ENCODE measurements at places on chromosomes 7 and 10.

- no peak for DNase-seq
Observed at GRCh38 chr10:101559596-101560297, 28.3 kb downstream of the POLL start.

GRCh38 chr7:7321681-7322080 lies 139.3 kb downstream of the C1GALT1 start:
- peak; percentile 49 for DNase-seq

- no peak for DNase-seq
Observed at GRCh38 chr10:97060441-97061084, 125.2 kb downstream of the SLIT1 start.

- DNase-seq = no peak
Observed at GRCh38 chr7:130095812-130096211, 25.5 kb downstream of the KLHDC10 start.

- no peak for DNase-seq
Observed at GRCh38 chr10:104417637-104418292, 64.1 kb downstream of the CFAP58 start.

DNA sequence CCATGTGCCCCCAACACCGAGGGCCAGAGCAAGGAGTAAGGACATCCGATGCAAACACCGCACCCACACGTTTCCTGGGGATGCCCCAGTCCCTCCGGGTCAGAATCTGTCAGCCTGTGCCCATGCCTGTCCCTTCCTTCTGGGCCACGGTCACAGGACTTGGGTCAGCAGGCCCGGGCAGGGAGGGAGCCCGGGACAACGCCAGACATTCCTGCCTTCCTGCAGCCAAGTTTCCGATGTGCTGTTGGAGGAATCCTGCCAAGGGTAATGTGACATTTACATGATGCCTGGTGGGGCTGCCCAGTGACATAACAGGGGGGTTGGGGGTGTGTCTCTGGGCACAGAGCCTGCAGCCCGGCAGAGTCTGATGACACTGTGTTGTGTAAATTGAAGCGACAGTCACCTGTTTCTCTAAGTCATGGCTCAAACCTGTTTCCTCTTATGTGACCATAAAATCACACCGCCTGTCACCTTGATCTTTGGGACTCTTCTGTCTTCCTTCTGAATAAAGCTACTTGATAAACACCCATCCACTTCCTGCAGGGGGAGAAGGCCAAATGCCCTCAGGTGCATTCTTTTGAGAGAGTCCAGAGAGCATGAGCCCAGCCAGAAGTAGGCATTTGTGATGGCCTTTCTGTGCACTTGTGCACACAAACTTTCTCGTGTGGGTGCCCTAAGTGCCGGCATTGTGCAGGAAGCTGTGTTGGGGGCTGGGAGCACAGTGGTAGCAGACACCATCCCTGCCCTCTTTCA lies 175.3 kb upstream of the RHEB start:
- DNase-seq = no peak

DNA sequence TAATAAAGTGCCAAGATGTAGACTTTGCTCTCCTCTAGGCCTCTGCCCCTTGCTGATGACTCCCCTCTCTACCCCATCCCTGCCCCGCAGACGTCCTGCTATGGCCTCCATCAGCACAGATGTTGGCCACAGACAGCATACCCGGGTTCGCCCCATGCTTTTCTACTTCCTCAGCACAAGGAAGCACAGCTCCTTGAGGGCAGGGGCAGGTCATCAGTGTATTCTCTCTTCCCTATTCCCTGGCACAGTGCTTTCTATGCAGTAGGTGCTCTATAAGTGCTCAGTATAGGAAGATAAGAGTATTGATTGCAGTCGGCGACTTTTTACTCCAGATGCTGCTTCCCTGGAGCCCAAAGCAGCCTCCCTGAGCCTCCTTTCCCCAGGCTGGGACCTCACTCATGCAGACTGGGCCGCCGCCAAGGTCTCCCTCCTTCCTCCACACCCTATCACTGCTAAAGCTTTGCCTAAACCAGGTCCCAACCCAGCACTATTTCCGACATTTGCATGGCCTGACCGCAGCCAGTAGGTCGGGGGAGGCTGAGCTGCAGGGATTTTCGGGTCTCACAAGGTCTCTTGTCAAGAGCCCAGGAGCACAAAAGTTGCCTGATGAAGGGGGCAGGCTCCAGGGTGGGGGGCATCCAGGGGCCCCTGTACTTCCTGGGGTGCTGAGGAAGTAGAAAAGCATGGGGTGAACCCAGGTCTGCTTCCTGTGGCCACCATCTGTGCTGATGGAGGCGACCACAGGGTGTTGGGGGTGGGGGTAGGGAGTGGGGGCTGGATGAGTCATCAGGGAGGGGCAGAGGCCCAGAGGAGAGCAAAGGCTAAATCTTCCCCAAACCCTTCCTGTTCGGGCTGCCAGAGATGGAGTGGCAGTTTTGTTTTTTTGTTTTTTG lies 8.0 kb downstream of the CALHM3 start:
- DNase-seq = no peak

GRCh38 chr7:148854983-148855382 lies 29.1 kb downstream of the EZH2 start:
- DNase-seq = no peak

GRCh38 chr7:31926991-31927584 lies 143.1 kb downstream of the PDE1C start:
- no peak for DNase-seq

- DNase-seq = peak; percentile 74
Observed at GRCh38 chr10:126972635-126973414, 67.6 kb downstream of the DOCK1 start.

GRCh38 chr7:93711926-93712325 lies 137.4 kb upstream of the CALCR start:
- DNase-seq = no peak

DNA sequence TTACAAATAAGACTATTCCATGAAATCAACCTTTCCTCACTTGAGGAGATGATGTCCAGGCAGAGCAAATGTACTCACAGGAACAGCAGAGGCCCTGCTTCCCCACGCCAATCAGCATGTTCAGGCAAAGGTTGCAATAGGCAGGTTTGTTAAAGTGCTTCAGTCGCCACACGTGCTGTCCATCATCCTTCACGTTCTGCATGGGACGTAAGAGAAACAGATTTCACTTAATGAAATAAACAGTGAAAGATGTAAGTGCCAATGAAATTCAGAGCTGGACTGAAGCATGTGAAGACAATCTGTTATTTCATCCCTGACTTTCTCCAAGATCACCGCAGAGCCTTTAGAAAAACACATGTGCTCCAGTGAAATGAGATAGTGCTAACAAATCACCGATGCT lies 217.4 kb downstream of the DGKB start:
- DNase-seq = no peak

GRCh38 chr10:92891885-92892690 lies 43.8 kb downstream of the EXOC6 start:
- DNase-seq = no peak

GRCh38 chr7:18866359-18867036 lies 250.9 kb downstream of the TWIST1 start:
- DNase-seq = no peak

GRCh38 chr10:45424668-45425404 lies 50.8 kb downstream of the ALOX5 start:
- no peak for DNase-seq

- DNase-seq = no peak
Observed at GRCh38 chr7:139874302-139874629, 45.2 kb downstream of the TBXAS1 start.

DNA sequence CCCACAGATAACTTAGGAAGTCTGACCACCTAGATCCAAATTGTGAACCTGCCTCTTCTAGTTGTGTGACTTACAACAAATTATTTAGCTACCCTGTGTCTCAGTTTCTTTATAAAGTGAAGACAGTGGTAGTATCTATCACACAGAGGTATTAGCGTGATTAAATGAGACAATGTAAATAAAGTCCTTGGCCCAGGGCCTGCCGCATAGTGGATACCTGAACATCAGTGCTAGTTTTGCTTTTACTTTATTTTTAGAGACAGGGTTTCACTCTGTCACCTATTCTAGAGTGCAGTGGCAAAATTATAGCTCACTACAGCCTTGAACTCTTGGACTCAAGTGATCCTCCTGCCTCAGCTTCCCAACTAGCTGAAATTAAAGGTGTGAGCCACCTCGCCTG lies 177.1 kb downstream of the CDK14 start:
- no peak for DNase-seq

- DNase-seq = no peak
Observed at GRCh38 chr7:34044734-34045353, 139.5 kb downstream of the BMPER start.

DNA sequence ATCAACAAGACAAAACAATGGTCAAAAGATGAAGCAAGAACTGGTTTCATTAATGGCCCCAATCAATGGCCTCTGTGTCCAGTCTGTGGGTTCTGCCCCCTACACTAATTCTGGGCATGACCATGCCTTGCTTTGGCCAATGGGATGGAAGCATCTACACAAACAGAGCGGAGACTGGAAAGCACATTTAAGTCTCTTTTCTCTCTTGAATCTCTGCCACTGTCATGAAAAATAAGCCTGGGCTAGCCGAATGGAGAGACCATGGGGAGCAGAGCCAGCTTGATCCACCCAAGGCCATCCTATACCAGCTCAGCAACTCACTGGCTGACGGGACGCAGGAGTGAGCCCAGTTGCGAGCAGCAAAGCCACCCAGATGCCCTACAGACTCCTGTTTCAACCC lies 30.9 kb downstream of the ANKRD16 start:
- no peak for DNase-seq

GRCh38 chr7:151857866-151858450 lies 19.0 kb downstream of the PRKAG2 start:
- no peak for DNase-seq

All from left renal cortex interstitium (tissue), 4 donors.